ENCODE measurements at places on chromosomes 4 and X.
A peak's percentile ranks its signal among the peaks of the same experiment; 100 is the strongest.

- no peak for DNase-seq
Measured at GRCh38 chrX:115449742-115450141, 111.2 kb upstream of the PLS3 start.

- no peak for DNase-seq
Measured at GRCh38 chr4:37635155-37635554, 51.0 kb downstream of the RELL1 start.

DNA sequence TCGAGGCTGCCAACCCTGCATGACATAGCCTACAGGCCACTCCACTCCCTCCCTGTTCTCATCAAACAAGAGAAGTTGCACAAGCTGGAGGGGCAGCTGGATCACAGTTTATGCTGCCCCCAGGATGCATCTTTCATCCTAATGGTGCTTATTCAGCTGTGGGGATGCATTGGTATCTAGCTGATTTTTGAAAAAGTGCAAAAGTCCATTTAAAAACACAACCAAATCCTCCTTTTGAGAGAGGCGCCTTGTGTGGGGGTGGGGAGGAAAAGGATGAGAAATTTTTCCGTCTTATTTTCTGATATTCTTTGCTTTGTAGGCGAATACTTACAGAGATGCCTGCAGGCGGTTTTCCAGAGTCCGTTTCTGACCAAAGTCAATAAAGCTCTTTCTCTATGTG lies 276.4 kb upstream of the BOD1L1 start:
- no peak for DNase-seq

- no peak for DNase-seq
Measured at GRCh38 chrX:107845625-107846024, 20.0 kb downstream of the MID2 start.

- DNase-seq: no peak
Measured at GRCh38 chrX:13093529-13094140, 49.2 kb upstream of the FAM9C start.

DNA sequence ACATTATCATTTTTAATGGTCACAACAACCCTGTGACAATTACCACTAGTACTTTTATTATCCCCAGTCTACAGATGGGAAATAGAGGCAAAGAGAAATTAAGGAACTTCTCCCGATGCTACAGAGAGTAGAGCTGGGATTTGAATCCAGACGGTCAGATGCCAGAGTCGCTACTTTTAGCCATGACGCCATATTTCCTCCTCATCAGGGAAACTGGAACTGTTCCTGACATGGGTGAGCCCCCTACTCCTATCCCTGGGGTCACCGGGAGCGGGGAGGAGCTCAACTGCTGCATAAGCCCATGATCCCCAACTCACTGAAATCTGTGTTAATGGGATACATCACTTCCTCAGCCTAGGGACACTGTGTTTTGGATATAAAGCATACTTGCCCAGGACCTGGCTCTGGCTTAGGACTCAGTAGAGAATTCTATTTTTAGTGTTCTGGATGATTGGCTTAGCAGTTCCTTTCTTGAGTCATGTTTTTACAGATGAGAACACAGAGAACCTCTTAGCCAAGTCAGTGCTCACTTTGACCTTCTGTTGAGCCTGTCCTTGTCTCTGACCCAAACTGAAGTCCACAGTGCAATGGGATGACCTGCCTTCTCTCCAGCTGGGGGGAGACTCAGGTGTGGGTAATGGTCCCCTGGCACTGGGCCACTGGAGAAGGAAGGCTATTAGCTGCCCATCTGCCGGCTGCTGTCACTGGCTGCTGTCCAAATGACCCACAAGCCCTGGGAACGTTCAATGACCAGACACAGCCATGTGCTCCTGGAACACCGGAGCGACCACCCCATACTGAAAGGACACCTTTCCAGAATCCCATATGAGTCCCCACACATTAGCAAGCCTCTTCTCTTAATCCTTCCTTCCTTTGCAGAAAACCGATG lies 90.8 kb upstream of the SHISA3 start:
- no peak for DNase-seq

DNA sequence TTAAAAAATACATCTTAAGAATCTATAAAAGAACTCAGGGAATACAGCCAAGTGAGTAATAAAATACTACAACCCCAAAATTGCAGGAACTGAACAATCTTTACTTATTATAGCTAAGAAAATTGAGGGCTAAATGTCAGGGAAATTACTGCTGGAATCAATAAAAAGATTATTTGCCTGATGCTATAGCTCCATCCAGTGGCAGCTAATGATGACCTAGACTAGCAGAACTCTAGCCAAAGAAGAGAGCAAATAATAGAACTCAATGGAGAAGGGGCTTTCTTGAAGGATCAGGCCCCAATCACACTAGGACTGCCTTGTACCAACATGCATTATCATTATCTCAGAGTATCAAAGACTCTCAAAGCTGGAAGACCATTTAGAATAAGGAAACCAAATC lies 85.0 kb upstream of the FAM241A start:
- DNase-seq: no peak

- DNase-seq: no peak
Measured at GRCh38 chr4:25928379-25929297, 14.6 kb downstream of the SMIM20 start.

DNA sequence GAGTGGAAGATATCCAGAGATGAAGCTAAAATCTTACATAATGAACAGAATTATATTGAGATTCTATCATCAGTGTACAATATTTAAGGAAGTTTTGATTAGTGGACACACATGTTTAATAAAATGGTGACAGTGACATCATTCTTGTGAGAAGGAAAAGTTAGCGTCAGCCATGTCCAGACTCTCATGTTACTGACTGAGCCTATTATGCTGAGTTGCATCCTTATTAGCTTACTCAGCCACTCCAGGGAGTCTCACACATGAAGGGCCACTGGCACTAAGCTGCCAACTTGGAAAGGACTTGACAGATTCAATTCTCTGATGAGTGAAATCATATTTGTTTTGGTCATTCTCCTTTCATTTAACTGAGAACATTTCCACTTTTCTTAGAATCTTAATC lies 170.6 kb downstream of the BANK1 start:
- no peak for DNase-seq

DNA sequence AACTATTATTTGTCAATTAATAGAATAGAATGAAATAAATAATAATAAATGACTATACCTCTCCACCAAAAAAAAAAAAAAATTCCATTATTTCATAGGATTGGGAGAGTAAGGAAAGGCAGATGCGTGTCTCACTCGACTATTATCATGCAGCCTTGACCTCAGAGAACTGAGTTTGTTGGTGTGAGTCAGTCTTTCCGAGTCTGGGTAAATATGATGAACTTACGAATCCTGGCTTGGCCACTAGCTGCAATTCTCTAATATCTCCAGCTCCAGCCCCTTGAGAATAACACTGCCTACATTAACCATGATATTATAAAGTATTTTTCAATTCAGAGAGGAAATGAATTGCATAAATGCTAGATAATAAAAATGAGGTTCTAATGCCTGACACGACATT lies 46.6 kb upstream of the DHX15 start:
- DNase-seq: no peak

DNA sequence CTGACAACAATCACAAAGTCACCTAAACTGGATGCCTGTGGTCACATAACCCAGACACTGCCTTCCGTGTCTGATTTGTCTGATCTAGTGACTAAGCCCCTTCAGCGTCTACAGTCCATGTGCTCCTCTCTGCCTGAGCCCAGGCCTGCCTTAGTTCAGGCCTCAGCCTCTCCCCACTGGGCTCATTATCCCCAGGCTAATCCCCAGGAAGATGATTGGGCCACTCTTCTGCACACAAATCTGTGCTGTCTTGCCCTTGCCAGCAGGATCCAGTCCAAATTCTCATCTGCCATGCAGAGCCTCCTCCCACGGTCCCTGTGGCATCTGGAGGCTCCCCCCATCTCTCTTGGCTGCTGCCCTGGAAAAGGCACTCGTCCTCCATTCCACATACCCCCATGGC lies 96.5 kb downstream of the SLC2A9 start:
- peak; percentile 81 for DNase-seq

DNA sequence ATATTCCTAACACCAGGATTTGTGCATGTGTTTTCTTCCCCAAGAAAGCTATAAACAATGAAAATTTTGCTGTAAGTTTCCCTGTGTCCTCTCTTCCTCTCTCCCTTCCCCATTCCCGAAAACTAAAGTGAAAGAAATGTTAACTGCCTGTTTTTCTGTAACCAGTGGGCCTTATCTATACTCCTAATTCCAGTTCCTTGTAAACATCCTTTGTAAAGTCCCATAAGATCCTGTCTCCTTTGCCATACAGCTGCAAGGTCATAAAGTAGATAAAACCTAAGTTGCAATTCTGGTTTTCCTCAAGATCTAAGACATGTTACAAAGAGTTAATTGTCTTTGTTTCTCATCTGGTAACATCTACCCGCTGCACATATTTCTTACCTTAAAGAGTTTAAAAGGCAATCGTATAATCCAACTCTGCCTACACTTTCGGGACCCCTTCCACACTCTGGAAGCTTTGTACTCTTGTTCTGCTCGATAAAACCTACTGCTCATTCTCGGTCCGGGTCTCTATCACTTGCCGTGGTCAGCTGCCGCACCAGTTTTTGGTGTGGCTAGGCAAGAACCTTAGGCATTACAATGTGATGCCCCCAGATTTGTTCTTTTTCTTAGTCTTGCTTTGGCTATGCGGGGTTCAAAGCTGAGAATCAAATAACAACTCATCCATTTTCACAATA lies 20.5 kb downstream of the UGT2B7 start:
- no peak for DNase-seq

DNA sequence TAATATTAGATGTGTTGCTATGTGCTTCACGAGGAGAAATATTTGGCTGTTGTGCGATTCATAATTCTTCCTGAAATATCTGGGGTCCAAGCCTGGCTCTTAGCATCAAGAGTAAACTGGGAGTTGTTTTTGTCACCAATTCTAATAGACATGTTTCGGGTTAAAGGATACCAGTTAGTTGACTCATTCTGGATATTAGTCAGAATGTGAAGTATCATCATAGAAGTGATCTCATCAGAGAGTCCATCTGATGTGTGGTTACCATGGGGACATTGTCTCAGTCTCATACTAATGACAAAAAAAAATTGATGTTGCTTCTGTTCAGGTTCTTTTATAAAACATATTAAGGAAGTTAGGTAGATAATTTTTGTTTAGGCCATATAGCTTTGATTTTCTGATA lies 57.2 kb upstream of the MTMR1 start:
- peak; percentile 60 for DNase-seq

DNA sequence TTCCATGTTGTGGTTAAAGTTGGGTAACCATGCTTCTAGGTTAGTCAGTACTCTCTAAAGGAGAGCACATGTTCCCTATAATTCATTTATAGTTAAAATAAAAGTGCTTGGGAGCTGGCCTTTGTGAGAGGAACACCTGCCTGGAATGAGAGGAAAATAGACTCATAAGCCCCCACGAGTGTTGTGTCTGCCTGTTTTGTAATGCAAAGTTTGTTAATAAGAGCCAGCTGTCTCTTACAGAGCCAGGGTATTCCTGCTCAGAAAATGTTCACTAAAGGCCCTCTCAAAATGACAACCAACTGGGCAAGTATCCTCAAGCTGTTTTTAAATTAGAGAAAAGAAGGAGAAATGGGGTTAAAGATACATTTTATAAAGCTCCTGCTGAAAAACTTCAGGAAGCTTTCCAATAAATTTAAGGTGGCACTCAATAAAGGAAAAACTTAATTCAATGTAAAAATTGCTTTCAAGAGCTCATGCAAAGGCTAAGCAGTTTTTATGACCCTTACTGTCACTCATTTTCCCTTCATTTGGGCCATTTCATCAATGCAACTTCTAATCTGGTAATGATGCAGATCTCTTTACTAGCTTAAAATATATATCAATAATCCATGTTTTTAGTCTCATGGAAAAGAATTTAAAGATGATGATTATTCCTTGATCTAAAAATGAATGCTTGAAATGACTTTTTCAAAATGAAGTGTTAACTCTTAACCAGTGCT lies 793.6 kb downstream of the STPG2 start:
- no peak for DNase-seq

DNA sequence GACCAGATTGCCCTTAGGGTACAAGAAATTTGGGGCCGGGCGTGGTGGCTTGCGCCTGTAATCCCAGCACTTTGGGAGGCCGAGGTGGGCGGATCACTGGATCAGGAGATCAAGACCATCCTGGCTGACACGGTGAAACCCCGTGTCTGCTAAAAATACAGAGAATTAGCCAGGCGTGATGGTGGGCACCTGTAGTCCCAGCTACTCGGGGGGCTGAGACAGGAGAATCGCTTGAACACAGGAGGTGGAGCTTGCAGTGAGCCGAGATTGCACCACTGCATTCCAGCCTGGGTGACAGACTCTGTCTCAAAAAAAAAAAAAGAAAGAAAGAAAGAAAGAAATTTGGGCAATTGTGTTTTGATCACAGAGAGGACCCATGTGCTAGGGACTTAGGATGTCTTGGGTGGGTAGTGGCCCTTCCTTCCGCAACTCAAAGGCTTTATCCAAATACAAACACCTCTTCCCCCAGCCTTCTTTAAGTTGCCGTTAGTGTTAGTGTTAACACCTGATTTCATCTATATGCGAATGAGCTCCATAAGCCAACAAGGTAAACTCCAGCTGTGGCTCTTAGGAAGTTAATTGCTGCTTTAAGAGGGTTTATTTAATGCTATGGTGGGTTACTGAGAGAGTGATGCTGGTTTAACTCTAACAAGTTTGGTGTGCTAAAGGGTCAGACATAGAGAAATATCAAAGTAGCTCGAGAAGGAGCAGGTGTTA lies 8.6 kb upstream of the CCDC110 start:
- DNase-seq: no peak

DNA sequence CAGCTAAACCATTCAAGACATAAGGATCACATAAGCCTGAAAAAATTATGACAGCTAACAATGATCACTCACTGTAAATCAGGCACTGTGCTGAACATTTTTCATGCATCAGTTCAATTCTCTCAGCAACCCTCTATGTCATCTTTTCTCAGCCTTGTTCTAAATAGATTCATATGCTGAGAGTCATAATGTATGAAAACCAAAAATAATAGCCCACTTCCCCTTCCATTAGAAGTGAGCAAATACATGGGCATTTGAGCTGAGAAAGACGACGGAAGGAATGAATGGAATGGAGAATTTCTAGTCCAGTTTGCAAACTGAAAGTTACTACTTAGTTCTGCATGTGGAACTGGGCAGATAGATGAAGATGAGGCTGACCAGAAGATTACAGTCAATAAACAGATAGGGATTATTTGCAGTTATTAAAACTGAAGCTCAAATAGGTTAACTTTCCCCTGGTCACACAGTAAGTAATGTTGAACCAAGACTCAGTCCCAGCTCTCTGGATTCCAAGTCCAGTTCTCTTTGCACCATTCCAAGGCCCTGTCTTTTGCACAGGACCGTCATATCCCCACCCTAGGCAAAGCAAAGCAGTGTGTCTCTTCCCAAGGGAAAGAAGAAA lies 1.6 kb upstream of the SH3RF1 start:
- DNase-seq: no peak

DNA sequence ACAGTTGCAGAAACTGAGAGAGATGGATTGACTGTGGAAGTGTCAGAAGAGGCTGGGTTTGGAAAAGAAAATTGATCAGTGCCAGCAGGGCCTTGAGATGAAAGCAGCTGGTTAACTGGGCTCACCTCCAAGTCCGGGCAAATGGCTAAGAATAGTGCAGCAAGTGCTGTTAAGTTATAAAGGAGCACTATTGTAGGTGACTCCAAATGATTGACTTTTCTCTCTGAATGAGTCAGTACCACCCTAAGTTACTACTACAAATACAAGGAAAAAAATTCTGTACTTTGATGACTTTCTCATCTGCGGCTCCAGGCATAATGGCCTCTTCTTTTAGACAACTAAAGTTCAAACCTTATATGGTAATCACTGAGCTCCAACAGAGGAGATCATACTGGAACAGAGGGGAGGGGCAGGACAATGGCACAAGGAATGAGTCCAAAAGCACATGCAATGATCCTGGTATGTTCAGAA lies 733.4 kb upstream of the INTU start:
- DNase-seq: peak; percentile 15

GRCh38 chrX:39195156-39195555 lies 393.9 kb downstream of the MID1IP1 start:
- no peak for DNase-seq
